ENCODE measurements at places on chromosomes 4 and X.

DNA sequence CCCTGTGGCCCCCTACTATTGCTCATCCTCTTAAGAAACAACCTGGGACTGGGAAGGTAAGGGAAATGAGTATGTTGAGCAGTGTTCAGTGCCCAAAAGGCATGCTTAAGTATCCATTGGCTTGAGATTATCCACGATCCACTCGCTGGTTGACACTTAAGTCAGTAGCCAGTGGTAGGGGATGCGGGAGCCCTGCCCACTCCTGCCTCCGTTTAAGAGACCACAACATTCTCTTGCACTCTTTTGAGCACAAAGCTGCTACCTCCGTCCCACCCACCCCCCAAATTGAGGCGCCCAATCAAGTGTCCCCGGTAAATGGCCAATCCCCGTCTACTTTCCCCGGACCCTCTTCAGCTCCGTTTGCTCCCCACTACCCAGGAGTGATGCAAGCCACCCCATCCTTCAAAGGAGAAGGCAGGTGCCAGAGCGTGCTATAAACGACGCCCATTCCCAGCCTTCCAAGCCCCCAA, 25.0 kb downstream of the UTP14A start:
- DNase-seq, result no peak

DNA sequence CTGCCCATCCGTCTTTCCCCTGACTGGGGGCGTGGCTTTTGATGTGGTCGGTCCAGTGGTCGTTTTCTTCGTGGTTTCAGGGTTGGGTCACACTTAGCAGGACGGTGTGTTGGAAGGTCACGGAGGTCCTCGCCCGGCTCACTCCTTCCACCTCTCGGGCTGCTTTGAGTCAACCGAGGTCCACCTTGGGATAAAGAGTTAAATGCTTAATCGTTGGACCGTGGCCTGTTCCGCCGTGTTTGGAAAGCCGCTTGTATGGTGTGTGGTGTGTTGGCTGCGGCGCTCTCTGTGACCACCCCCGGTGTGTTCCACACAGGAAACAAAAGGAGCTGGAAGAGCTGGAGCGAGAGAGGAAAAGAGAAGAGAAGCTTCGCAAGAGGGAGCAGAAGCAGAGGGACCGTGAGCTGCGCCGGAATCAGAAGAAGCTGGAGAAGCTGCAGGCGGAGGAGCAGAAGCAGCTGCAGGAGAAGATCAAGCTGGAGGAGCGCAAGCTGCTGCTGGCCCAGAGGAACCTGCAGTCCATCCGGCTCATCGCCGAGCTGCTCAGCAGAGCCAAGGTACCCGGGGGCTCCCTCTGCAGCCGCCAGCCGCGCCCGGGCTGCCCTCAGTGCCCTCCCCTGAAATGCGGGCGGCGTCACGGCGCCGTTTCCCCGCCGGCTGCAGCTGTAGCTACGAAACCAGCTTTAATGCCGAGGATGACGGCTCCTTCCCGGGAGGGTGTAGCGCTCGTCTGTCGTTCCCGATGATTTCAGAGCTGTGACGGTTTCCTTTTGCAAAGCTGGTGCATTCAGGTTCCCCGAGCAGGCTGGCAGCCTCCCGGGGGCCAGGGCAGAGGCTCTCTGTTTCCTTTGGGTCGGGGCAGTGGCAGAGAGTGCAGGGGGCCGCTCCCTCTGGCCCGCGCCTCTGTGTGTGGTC, 7.7 kb downstream of the AKAP17A start:
- DNase-seq, result no peak

DNA sequence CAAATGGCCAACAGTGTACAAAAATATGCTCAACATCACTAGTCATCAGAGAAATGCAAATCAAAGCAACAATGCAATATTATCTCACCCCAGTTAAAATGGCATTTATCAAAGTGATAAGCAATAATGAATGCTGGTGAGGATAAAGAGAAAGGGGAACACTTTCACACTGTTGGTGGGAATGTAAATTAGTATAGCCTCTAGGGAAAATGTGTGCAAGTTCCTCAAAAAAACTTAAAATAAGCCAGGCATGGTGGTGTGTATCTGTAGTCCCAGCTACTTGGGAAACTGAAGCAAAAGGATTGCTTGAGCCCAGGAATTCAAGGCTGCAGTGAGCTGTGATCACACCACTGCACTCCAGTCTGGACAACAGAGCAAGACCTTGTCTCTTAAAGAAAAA, 572.1 kb downstream of the NLGN4X start:
- DNase-seq, result no peak

GRCh38 chr4:80918004-80918403, 112.5 kb upstream of the BMP3 start:
- DNase-seq, result no peak

DNA sequence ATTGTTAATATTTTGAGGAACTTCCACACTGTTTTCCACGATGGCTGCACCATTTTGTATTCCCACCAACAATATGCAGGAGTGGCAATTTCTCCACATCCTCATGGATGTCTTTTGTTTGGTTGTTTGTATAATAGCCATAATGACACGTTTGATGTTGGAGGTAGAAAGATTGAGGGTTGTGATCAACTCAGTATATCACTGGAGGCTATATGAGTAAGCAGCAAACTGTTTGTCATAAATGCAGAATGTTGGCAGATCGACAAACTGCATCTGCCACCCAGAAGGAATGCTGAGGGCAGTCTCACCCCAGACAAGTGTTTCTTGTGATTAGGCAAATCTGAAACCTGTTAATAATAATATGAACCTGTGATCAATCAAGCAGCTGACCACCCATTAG, 243.9 kb upstream of the WDFY3 start:
- DNase-seq, result no peak
